ENCODE measurements at places on chromosomes 4 and X.

GRCh38 chr4:151204925-151205524 is 71.9 kb upstream of the PRSS48 start:
- DNase-seq = no peak

GRCh38 chr4:105387466-105387865 is 86.4 kb downstream of the PPA2 start:
- no peak for DNase-seq

DNA sequence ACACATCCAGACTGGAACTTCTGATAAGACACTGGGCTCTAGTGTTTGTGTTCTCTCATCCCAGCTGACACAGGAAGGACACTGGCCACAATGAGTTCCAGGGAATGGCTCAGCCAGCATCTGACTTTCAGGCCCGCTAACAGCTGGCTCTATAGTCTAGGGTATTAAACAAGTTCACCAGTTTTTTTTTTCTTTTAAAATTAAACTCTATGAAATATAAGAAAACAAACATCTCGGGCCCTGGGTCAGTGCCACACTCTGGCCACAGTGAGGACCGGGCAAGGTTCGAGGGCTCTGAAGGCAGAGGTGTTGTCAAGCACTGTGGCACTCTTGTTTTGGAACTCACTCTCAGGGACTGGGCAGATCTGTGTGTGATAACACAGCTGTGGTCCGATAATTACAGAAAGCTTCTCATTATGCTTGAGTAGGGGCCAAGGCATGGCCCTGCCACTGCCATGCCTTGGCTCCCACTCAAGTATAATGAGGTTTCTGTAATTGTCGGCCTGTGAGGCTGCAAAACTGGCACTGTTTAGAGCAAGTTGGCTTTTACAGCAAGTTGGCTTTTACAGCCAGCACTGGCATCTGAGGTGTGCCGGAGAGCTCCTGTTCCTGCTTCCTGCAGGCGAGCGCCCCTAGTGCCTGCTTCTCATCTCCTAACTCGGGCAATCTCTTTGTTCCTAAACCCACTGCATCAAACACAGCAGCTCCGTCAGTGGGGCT is 62.8 kb downstream of the PPP1R2C start:
- DNase-seq = peak; percentile 26

- no peak for DNase-seq
These were observed 331.7 kb downstream of the HNRNPD start for GRCh38 chr4:82042042-82042441.

GRCh38 chrX:125826774-125827451 is 339.2 kb downstream of the DCAF12L2 start:
- no peak for DNase-seq

DNA sequence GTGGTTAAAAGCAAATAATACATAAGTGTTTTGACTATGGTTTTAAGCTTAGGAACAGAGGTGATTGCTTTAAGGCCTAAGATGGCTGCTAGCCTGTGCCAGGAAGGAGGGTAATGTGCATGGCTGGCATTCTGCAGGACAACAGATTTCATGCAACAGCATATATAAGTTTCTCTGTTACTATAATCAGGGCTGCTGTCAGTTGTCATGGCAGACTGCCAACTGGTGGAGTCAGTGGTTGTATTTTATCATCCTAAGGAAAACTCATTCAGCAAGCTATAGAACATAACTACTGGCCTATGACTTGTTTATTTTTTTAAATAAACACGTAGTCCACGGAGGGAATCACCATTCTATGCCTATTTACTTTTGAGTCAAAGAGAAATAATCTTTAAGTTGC is 77.7 kb upstream of the DCAF8L1 start:
- DNase-seq = no peak

GRCh38 chrX:11206716-11207115 is 86.5 kb upstream of the AMELX start:
- DNase-seq = no peak

GRCh38 chr4:184145596-184145995 is 72.1 kb downstream of the ENPP6 start:
- no peak for DNase-seq

All from CD4-positive, alpha-beta T cell treated with Interleukin-2 at 100 ng/mL for 4 hours (primary cell).